ENCODE measurements at places on chromosomes 5 and 9. TPM values are rescaled to one million over a fixed set of nuclear protein-coding genes. Genes with fewer than 3 reads are reported as not detected.

The ACOT12 gene
- polyA plus RNA-seq, result 0.91 TPM

The SERF1B gene
- 52.8 TPM for polyA plus RNA-seq

The ENC1 gene
- 74.4 TPM for polyA plus RNA-seq

The SLC36A2 gene
- polyA plus RNA-seq, result 4.9 TPM

The OR1Q1 gene
- not detected for polyA plus RNA-seq

The GFI1B gene
- 0.57 TPM for polyA plus RNA-seq

The TSC1 gene
- polyA plus RNA-seq, result 40.3 TPM

The SPATA31E1 gene
- polyA plus RNA-seq, result 0.01 TPM

The PCDHGA12 gene
- polyA plus RNA-seq, result 1.8 TPM

The SNAPC3 gene
- polyA plus RNA-seq, result 47.9 TPM

The TRIM14 gene
- polyA plus RNA-seq, result 5.3 TPM

The PTTG1 gene
- polyA plus RNA-seq, result 70.8 TPM

The PLAC8L1 gene
- polyA plus RNA-seq, result 1.00 TPM

The EPB41L4B gene
- 14.8 TPM for polyA plus RNA-seq

The ROPN1L gene
- 0.70 TPM for polyA plus RNA-seq

The KIF27 gene
- 19.2 TPM for polyA plus RNA-seq

The STPG3 gene
- 2.3 TPM for polyA plus RNA-seq

The WNT8A gene
- 0.17 TPM for polyA plus RNA-seq

The HRH2 gene
- polyA plus RNA-seq, result 2.8 TPM

The CCL27 gene
- polyA plus RNA-seq, result 0.46 TPM

The FAM240B gene
- not detected for polyA plus RNA-seq

The KLHL9 gene
- 55.6 TPM for polyA plus RNA-seq

The NUTM2F gene
- not detected for polyA plus RNA-seq

The CDC26 gene
- polyA plus RNA-seq, result 44.5 TPM

The RNF183 gene
- polyA plus RNA-seq, result 6.9 TPM

The FAM151B gene
- 2.1 TPM for polyA plus RNA-seq

The PPP3R2 gene
- not detected for polyA plus RNA-seq

The SH3PXD2B gene
- polyA plus RNA-seq, result 34.8 TPM

The RUSC2 gene
- 17.7 TPM for polyA plus RNA-seq

The CCDC183 gene
- polyA plus RNA-seq, result 6.2 TPM

Measured in right renal pelvis (tissue), 4 donors.